ENCODE measurements at places on chromosomes 6 and 20.

GRCh38 chr20:40282541-40282940 lies 406.5 kb downstream of the MAFB start:
- no peak for DNase-seq

DNA sequence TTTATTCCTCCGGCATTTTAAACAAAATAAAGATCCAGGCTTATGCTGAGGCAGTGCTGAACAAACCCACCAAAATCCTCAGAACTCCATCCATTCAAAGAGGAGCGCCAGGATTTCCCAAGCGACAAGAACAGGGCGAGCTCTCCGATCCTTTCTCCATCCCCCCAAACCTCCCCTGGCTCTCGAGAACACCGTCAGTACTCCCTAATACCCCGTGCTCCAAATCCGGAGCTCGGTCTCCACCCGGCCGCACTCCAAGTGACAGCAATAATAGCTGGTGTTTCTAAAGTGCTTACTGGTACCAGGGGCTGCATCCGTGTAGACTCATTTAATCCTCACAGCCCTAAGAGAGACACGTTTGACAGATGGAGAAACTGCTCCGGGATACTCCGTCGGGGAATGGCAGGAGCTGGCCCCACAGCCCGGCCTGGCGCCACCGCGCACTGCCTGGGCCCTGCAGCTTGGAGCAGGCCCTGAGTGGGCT lies 277.1 kb upstream of the QKI start:
- no peak for DNase-seq

- DNase-seq: no peak
Observed at GRCh38 chr6:93104195-93104817, 315.1 kb downstream of the EPHA7 start.

GRCh38 chr6:124423621-124424020 lies 538.6 kb upstream of the RNF217 start:
- DNase-seq: no peak

- DNase-seq: no peak
Observed at GRCh38 chr6:4856785-4857184, 80.6 kb downstream of the CDYL start.

- DNase-seq: no peak
Observed at GRCh38 chr6:75409286-75409685, 84.3 kb downstream of the FILIP1 start.

GRCh38 chr6:39114388-39114703 lies 640 bp downstream of the SAYSD1 start:
- no peak for DNase-seq

GRCh38 chr20:11188843-11189603 lies 515.2 kb upstream of the JAG1 start:
- DNase-seq: no peak

DNA sequence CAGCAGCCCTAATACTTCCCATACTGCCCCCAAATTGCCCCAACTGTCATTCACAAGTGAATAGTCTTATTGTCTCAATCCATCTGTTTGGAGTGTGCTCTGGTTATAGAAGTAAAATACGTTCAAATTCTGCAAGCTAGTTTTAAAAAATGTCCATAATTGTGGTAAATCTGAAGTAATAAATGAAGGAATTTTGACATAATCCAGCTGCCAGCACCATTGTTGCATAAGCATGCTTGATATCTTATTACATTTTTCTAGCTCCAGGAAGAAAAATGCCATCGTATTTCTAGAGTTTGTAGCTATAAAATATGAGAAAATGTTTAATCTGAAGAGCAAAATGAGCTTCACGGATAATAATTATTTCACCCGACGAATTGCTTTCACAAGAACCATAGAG lies 664.7 kb downstream of the RFPL4B start:
- no peak for DNase-seq

DNA sequence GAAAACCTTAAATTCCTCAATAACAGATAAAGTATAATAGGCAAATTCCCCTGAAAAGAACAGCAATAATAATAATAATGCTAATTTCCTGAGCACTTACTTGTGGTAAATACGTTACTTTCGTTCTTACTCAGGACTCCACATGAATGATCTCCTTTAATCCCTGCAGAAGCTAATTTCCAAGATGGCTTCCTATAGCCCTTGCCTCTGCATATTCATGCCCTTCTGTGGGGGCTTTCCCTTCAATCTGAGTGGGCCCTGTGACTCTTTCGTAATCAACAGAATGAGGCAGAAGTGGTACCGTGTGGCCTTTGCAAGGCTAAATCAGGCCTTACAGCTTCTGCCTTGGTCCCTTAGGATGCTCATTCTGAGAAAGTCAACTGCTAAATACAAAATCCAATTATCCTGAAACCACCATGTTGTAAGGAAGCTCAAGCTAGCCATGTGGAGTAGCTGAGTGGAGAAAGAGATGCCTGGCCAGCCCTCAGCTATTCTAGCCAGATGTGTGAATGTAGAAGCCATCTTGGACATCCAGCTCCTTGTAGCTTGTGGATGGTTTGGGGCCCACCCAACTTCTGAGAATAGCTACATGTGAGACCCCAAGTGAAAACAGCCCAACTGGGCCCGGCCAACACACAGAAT lies 50.5 kb downstream of the MCUR1 start:
- DNase-seq: no peak

- DNase-seq: no peak
Observed at GRCh38 chr6:42459888-42460287, 8.2 kb upstream of the TRERF1 start.

GRCh38 chr6:75213732-75214131 lies 7.9 kb upstream of the COL12A1 start:
- no peak for DNase-seq

DNA sequence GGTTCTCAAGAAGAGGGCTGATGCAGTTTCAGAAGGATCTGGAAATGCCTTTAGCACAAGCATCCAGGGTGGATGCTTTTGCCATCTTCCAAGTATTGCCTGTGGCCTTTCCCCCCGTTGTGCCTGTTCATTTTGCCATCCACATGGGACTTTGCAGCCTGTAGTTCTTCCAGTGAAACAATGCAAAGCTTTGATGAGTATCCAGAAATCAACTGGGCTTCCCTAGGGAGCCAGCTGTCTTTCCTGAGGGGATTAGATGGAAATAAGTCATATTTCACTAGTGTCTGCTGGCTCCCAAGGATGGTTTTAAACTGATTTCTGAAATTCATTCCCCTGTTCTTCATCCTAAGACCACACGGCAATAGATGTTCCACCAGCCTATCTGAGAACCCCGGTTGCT lies 63.3 kb downstream of the CAP2 start:
- no peak for DNase-seq

GRCh38 chr20:20780127-20780824 lies 67.8 kb upstream of the RALGAPA2 start:
- DNase-seq: peak; percentile 2

DNA sequence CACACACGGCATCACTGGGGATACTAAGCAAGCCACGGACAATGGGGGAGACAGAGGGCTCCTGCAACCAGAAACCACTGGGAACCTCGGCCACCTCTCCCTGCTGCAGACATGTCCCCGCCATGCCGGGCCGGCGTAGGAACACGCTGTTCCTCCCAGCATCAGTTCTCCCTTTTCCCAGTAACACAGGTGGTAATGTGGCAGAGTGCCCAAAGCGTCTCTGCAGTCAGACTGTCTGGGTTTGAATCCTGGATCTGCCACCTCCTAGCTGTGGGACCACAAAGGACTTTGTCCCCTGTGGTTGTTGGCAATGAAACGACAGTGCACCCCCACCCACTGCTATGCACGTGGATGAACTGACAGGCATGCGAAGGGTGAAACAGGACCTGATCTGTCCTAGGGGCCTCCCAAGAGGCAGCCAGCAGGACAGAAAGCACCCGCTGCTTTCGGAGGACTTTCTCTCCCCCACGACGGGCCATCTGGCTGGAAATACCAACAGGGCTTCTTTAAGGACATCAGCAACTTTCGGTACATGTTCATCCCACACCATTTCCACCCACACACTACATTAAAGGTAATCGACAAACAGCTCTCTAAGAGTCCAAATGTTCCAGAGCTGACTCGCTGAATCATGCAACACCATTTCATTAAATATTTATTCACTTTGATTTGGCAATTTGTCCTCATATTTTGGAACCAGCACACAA lies 74.1 kb downstream of the SULF2 start:
- no peak for DNase-seq

DNA sequence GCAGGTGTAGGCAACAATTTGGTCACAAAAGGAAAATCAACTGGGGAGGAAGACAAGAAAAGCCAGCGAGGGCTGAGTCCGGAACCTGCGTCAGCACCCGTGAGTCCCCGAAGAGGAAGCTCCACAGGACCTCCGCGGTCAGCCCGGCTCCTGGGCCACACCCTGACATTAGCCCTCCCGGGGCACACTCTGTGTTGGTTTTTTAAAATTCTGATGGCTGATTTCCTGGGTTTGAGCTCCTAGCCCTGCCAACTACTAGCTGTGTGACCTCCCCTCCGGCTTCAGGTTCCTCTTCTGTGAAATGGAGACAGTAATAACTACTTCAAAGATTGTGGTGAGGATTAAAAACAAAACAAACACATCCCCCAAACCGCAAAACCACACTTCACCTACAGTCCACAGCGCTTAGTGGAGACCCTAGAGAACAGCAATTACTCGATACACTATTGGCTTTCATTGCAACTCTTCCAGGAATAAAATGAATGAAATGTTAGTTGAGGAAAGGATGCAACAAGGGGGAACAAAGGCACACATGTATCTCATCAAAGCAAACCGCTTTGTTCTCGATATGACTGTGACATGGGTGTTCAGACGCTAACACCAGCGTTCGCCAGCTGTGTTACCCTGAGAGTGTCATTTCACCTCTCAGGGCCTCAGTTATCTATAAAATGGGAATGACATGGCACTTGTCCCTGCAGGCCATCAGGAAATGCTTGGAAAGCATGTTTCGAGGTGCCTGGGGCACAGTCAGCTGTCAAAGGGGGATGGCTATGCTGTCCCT lies 985 bp downstream of the ZBP1 start:
- DNase-seq: peak; percentile 57

- no peak for DNase-seq
Observed at GRCh38 chr6:36853325-36853724, 14.1 kb upstream of the CPNE5 start.

DNA sequence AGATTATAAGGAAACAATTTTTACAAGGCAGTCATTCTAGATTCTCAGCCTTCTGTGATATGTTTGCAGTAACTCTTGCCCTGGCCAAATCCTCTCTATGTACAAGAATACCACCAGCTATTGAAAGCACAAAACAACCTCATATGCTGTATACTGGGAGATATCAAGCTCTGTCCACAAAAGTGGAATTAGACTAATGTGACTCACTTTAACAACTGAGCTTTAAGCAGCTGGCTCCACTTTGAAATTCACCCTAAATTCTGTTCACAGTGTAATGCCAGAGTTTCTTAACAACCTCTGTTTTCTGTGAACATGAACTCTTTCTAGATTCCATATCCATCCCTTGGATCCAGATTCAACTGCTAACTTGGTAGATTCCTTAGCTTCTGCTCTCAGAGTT lies 47.6 kb downstream of the CHD6 start:
- no peak for DNase-seq

- no peak for DNase-seq
Observed at GRCh38 chr6:20400456-20401204, 1.0 kb upstream of the E2F3 start.

DNA sequence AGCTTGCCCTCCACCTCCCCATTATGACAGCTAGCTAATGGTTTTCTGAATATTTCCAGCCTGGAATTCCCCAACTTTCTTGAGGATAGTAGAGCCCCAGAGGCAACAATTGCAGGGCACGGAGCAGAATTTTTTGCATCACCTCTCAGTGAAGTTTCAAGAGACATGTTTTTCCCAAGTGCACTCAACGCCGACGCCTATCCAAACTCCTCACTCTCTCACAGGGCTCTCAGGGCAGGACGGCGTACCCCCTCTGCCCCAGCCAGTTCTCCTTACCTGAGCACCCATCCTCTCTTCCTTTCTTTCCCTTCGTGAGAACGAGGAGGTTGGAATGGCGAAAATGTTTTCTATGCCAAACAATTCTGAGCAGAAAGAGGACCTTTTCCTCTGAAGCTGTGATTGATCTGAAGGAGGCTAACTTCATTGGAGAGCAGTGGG lies 83.1 kb upstream of the FOXQ1 start:
- DNase-seq: no peak

DNA sequence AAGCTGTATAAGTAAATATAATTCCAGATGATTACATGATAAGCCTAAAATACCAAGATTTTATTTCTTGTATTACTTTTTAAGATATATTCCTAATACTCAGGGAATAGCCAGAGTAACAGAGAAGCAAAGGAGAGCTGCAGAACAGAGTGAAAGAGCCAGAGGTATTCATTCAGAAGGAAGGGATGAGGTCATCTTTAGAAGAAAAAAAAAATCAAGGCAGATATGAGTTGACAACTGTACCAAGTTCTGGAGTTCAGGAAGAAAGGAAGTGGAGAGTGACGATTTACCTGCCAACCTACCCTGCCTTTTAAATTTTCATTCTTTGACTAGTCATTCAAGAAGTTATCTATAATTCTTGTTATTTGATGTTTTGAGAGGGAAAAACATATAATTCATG lies 28.8 kb upstream of the NHSL1 start:
- DNase-seq: no peak

DNA sequence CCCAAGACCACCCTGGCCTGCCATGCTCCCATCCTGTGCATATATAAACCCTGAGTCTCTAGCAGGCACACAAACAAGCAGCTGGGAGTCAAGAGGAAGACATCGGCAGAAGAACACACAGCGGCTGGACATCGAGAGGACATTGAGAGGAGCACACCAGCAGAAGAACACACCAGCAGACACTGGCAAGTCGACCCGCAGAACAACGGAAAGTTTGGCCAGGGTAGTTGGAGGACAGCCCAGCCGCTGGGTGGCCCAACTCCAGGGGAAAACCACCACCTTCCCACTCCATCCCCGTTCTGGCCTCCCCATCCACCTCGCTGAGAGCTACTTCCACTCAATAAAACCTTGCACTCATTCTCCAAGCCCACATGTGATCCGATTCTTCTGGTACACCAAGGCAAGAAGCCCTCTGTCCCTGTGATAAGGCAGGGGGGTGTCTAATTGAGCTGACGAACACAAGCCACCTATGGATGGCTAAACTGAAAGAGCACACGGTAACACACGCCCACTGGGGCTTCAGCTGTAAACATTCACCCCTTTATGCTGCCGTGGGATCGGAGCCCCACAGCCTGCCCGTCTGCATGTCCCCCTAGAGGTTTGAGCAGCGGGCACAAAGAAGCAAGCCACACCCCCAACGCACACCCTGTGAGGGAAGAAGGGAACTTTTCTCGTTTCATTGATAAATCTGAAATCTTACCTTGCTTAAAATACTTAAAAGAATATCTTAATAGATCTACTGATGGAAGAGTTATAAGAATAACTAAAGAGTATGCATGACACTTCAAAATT lies 13.8 kb downstream of the TMX4 start:
- DNase-seq: no peak

Data from memory B cell (primary cell).